Activated T-cell treated with anti-CD3 and anti-CD28 coated beads, Interleukin-2, amount 50 U/mL, for 72 hours (primary cell): ENCODE measurements at places on chromosomes 4 and X. TPM values are rescaled to one million over a fixed set of nuclear protein-coding genes. Genes with fewer than 3 reads are reported as not detected.

GRCh38 chr4:5477613-5478012 lies 230.7 kb downstream of the EVC2 start:
- DNase-seq = no peak

GRCh38 chrX:3549411-3549911 lies 164.0 kb downstream of the PRKX start:
- DNase-seq = no peak

GRCh38 chrX:10902001-10902400 lies 209.1 kb upstream of the HCCS start:
- no peak for DNase-seq

- DNase-seq = no peak
Observed at GRCh38 chr4:24517676-24518075, 66.7 kb downstream of the DHX15 start.

DNA sequence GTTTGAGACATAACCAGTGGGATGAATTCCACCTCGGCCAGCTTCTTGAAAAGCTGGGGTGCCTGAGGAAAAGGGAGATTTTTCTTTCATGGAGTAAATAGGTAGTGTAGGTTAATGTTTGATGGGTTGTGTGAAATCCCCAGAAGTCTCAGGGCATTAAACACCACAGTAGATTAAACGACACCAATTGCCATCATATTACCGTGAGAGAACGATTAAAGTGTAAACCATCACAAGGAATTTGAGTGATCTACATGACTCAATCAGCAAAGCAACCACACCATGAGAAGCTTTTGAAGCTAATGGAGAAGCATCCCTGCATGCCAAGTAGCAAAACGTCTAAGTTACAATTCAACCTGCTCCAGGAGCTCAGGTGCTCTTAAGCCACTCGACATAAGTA lies 322.5 kb upstream of the GATB start:
- DNase-seq = no peak

GRCh38 chr4:182569561-182569960 lies 326.4 kb downstream of the TENM3 start:
- DNase-seq = no peak

DNA sequence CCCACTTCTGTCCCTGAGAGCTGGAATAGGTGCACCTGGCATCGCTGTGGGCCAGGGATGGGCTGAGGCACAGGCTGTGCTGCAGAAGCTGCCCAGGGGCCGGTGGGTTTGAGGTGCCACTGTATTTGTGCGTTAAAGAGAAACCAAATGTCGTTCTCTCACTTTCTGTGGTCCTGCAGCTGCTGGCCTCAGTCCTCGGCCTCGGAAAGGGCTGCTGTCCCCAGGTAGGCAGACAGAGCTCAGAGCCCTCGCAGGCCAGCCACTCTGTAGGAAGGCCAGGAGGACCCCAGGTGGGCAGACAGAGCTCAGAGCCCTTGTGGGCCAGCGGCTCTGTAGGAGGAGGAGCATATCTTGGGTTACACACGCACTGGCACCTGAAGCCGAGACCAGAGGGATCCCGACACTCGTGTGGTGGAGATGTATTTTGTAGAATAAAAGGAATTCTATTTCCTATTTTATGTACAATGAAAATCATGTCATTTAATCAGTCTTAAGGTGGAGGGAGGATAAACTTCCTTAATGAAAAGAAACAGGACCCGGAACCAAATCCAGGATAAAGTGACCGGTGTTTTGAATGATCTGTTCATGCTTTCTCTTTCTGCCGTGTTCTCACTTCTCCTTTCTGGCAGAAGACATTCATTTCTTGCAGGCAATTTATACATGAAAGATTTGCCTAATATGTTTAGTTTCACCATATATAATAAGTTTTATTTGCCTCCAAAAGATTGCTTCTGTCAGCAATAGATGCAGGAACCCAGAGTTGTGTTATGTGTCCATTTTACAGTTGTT lies 54.4 kb upstream of the HGFAC start:
- DNase-seq = no peak

DNA sequence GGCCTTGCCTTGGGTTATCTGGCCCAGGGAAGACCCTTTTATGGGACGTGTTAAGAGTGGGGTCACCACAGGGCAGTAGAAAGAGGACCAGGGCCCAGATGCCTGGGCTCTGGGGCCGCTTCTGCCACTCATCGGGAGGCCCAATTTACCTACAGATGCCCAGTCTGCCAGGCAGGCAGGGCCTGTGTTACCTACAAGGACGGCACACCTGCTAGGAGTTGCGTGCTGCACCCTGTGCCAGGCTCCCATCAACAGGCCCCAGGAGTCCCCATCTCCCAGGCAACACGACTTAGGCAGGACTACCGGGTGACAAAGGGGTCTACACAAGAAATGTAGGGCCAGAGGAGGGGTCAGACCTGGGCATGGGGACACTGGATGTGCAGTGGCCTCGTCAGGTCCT lies 34.6 kb downstream of the WDR1 start:
- DNase-seq = no peak

- no peak for DNase-seq
Observed at GRCh38 chrX:80705379-80705778, 104.3 kb downstream of the BRWD3 start.

GRCh38 chr4:141530627-141531026 lies 105.8 kb upstream of the IL15 start:
- DNase-seq = no peak

- DNase-seq = no peak
Observed at GRCh38 chr4:185411849-185412248, 13.9 kb downstream of the UFSP2 start.

DNA sequence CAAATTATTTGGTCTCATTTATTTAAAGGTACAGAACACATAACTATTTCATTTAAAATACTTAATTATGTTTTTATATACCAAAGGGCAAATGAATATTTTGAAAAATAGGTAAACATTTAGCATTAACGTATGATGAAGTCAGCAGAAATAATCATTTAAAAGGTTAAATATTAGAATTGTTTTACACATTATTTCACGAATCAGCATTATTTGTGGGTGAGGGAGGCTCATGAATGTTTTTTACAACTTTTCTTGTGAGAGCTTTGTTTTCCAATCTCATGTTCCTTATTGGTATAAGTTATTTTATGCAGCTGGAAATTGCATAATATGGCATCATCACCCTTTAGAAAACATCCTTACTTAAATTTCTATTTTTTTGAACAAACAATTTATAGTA lies 73.9 kb upstream of the FSTL5 start:
- no peak for DNase-seq

GRCh38 chr4:126976850-126977632 lies 655.7 kb upstream of the INTU start:
- no peak for DNase-seq

DNA sequence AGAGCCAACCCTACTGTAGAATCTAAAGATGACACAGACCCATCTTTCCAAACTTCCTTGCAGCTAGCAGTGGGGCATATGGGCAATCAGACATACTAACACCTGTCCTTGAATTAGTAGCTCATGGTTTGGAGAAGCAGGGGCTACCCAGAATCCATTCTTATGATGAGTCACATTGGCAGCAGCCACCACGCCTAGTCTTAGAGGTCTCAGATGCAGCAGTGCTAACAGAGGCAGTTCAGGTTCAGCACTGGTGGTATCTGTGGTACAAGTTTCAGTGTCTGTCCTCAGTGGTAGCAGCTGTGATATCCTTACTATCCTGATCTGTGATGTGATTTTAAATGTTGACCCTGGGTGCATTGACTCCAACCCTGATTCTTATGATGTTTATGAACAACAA lies 68.1 kb downstream of the FRMPD4 start:
- DNase-seq = no peak

DNA sequence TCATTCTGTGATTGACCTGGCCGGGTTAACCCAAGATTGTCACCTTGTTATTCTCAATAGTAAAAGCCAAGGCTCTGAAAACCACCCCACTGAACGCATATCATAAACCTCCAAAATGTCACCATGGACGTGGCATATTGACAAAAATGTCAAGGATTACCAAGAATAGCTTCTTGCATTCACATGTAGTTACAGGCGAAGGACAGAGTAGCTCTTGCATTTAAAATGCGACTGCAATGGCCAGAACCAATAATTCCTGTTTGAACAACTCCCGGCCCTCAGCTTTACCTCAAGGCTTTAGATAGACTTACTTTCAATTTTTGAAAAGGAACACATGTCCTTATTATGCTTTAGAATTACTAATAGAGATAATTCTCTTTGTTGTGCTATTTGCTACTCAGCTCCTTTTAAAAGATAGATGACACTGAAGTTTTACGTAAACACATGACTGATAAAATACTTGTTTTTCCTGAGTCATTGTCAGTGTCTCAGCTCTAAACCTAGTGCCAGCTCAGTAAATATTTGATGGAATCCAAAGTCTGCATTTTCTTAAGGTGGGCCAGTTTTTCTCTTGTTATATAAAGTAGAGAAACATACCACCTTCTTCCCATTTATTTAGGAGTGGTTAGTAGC lies 66.3 kb downstream of the CLDN34 start:
- DNase-seq = no peak

GRCh38 chrX:139299309-139299708 lies 231.2 kb upstream of the F9 start:
- no peak for DNase-seq

DNA sequence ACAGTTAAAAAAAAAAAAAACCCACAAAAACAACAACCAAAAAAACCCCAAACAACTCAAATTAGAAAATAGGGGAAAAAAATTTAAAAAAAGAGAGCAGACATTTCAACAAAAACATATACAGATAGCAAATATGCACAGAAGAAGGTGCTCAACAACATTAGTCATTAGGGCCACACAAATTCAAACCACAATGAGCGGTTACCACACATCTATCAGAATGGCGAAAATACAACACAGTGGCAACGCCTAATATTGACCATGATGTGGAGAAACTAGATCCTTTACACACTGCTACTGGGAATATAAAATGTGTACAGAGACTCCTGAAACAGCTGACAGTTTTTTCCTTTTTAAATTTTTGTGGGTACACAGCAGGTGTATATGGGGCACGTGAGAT lies 19.4 kb downstream of the LYAR start:
- no peak for DNase-seq

GRCh38 chrX:154439841-154440240 lies 2.9 kb downstream of the GDI1 start:
- DNase-seq = no peak

DNA sequence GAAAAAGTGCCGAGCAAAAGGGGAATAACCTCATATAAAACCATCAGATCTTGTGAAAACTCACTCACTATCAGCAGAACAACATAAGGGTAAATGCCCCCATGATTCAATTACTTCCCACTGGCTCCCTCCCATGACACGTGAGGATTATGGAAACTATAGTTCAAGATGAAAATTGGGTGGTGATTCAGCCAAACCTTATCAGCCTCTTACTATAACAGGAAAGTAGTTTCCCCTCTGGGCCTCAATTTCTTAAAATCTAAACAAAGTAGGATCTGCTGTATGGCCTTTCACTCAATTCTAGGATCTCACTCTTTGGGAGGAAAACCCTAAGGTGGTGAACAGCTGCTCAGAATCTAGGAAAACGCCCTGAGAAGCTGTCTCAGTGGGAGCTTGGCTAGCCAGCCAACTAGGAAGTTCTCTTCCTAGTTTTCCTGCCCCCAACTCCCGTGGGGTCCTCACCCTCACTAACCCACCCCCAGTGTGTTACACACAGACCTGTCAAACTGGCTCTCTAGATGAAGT lies 1017.1 kb upstream of the HS3ST1 start:
- no peak for DNase-seq

DNA sequence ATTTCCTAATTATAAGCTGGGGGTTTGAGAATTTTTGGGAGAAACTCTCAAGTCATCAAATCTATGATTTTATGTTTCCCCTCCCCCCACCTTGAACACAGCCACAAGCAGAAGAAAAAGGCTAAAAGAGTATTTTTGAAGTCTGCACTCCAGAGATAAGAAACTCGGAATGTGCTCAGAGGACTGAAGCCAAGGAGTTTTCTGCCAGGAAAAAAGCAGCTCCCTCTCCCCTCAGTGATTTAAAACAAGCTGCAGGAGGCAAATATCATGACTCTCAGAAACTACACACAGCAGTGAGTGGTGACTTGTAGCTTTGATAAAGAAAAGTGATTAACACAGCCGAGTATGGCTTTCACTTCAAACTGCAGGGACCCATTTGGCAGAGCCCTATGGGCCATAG lies 800.2 kb upstream of the FTHL17 start:
- no peak for DNase-seq

- DNase-seq = no peak
Observed at GRCh38 chrX:129449148-129449547, 74.1 kb downstream of the SMARCA1 start.

GRCh38 chrX:15751155-15751819 lies 13.2 kb downstream of the CA5B start:
- no peak for DNase-seq

DNA sequence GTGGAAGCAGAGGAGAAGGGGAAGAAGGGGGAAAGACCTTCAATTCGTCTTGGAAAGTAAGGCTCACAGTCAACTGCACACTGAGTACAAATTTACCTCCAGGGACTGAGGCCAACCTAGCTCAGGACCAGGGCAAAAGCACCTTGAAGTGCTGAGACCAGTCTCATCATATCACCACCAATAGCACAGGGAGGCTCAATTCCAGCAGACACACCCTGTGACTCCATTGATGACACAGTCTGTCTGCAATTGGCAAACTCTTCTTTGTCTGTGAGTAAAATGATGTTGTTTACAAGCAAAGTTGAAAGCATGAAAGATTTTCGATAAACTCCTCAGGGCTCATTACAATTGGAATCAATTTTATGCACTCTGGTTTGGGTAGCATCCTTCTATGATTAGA lies 32.3 kb downstream of the TRIML1 start:
- no peak for DNase-seq

Gene TMPRSS11F
- total RNA-seq = not detected

Gene ABLIM2
- 0.34 TPM for total RNA-seq

Gene GPAT3
- total RNA-seq = 5.1 TPM

Gene DCHS2
- not detected for total RNA-seq

Gene GAGE1
- not detected for total RNA-seq

Gene PROM1
- 0.22 TPM for total RNA-seq

Gene SORCS2
- total RNA-seq = 0.07 TPM

Gene DDX53
- total RNA-seq = not detected

Gene TLL1
- not detected for total RNA-seq

Gene DIPK2B
- 0.05 TPM for total RNA-seq

Gene SCRG1
- not detected for total RNA-seq

Gene DNAAF6
- total RNA-seq = not detected
